ENCODE measurements at places on chromosomes 2 and 18.

GRCh38 chr2:222424276-222424728, at the start of gene SGPP2:
Gene SGPP2 (plus strand): TSS chr2:222424543. CDS start chr2:222424603, 60 bp downstream.
- peak; percentile 34 for DNase-seq

DNA sequence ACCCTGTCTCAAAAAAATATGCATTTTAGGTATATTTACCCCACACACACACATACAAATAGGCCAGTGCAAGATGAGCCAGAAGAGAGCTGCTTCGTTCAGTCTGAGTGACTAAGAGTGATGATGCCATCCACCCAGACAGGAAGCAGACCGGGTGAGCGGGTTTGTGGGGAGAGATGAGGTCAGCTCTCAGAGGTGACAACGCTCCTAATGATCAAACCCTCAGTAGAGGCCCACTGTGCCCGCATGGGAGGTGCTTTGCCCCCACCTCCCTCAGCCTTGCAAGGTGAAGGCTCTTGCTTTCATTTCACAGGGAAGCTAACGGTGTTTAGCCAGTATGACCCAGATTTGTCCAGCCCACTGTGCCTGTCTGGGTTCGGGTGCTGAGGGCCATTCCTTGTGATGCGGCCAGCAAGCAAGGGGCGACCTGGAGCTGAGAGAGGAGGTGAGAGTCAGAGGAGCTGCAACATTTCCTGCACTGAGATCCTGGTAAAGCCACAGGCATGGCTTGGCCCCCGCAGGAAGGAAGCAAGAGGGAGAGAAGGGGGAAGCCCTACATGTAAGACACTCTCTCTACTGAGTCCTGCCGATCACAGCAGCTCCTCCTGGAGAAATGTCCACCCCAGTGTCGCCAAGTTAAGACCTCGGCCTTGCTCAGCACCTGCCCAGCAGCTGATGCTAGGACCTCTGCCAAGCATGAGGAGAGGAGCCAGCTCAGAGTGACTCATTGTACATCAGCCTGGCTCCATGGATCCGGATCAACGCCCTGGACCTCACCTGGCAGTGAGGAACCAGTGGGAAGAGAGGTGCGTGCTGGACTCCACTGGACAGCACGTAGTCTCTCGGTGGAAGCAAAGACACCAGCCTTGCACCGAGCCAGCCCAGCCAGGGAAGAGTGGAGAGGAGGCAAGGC, 37.0 kb downstream of the NIFK start:
- peak; percentile 68 for DNase-seq

DNA sequence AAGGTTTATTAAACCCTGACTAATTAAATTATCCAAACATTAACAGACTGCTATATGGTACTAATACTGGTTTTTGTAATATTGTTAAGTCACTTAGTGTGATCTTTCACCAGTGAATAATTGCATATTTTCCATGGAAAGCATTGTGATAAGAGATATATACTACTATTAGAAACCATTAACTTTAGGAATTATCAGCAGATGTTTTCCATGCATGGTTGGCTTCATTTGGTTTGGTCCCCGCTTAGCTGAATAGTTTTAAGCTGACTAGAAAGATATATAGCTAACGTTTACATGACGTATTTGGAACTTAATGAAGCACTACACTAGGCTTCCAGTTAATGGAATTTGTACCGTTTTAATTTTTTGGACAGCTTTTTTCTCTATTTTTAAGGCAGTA, 37.9 kb downstream of the LCLAT1 start:
- DNase-seq: no peak

DNA sequence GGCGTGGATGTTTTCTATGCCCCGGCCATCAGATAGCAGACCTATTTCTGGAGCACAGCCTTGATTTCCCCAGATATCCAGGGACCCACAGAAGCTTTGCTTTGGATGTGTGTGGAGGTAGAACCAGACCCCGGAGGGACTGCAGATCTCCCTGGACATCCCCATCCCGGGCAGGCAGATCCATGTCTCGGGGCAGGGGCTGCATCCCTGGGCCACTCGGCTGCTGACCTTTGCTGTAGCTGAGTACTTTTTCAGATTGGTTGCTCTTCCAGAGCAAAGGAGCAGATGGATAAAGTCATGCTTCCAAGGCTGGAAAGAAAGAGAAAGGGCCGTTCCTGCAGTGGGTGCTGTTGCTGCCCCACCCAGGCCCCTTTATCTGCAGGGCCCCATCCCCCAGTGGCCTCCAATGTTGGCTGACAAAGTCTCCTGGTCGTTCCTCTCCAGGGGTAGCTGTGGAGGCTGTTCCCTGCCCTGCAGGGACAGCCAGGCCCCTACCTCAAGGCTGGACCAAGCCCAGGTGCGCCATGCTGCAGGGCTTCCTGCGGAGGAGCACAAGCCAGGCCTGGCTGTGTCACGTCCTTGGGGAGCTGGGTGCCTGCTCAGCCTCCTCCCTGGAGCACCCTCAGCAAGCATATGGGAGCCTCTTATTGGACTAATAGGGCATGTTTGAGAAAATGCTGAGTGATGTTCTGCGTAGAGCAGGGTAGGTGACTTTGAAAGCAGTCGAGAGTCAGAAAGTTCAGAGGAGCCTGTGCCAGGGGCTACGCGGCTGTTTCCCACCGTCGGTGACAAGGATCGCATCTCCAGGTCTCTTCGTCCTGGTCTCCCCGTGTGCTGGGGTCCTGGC, 68.4 kb downstream of the TPO start:
- no peak for DNase-seq

- no peak for DNase-seq
Measured at GRCh38 chr2:30790879-30791278, 16.4 kb downstream of the CAPN13 start.

GRCh38 chr2:42464631-42465030, 29.2 kb downstream of the KCNG3 start:
- no peak for DNase-seq

GRCh38 chr2:174395969-174396630, 570 bp downstream of the SCRN3 start:
- peak; percentile 7 for DNase-seq

DNA sequence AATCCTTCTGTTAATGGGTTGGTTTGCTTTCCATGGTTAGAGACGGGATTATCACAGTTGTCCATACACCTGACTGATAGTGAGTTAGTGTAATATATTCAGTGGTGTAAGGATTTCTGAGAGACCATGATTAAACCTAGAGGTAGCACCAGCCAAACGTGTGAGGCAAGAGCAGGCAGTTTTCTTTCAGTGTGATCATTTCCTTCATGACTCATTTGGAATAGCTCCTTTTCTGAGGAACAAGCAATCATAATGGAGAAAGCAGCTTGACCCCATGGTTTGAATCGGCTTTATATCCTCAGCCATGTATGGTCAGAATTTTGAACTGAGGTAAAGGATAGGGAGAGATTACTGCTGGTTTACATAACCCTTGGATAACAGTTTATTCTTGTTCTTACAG, 2.9 kb downstream of the MXD1 start:
- DNase-seq: no peak

- DNase-seq: no peak
Measured at GRCh38 chr2:223477318-223477717, 124.8 kb downstream of the SCG2 start.

DNA sequence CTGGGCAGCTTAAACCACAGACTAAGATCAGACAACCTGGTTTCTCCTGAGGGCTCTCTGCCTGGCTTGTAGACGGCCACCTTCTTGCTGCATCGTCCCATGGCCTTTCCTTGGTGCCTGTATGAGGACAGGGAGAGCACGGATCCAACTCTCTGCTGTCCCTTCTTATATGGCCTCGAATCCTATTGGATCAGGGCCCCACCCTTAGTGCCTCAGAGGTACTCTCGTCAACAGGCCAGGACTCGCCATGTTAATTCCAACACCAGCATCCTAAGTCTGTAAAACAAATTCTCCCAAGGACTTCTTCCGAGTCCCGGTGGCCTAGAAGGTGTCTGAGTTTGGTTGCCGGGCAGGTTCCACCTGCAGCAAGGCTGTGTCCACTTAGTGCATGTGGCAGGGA, 40.2 kb downstream of the ATP6V1C2 start:
- no peak for DNase-seq

- DNase-seq: no peak
Measured at GRCh38 chr2:40418614-40419363, 33.1 kb downstream of the SLC8A1 start.

- DNase-seq: no peak
Measured at GRCh38 chr2:37644191-37644590, 27.3 kb downstream of the CDC42EP3 start.

DNA sequence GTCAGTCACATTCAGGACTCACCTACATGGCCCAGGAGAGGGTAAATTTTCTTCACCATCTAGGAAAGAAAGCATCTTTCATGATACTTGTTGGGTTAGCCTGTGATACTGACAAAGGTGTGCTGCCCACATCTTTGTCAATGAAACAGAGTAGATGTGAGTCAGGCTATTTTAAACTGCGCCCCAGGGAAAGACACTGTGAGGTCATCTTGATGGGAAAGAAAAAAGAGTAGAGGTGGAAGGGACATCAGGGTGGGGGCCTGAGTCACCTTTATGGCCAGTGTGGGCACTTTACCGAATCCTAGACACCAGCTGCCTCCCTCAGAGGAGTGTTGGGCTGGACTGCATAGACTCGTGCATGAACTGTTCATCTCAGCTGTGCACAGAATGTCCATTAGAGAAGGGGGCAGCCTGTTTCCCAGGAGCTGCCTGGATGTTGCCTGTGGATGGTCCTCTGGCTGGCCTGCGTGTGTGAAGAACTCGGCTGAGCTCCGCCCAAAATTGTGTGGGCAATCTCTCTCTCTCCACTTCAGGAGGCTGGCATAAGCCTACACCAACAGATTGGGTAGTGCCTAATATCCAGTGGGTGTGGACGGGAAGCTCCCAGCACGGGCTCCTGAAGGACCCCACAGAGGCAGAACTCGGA, 278.7 kb upstream of the PXDN start:
- no peak for DNase-seq

DNA sequence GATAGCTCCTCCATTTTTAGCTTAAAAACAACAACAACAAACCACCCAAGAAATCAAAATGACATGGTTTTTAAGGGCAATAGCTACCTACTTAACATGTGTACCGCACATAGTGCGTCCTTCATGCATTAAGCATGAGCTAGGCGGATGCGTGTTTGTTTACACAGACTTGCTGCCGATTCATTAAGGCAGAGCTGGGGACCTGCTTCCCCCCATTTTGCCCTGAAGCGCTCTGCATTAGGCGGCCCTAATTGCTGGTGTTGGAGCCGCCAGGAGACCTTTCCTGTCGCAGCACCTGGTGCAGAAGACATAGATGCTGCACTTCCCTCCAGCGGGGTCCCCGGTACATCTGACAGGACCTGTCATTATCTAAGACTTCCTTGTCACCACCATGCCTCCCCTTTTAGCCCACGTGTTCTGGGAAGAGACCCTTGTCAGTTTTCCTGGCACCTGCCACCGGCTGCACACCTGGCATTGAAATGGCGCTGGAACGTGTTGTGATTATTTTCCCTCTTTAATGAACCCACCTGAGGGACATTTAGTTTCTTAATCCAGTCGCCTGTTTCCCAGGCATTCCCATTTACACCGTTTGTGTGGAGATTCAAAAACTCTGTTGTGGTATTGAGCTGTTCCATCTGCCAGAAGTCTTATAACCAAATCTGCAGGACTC, 261.1 kb upstream of the RAB12 start:
- DNase-seq: no peak

DNA sequence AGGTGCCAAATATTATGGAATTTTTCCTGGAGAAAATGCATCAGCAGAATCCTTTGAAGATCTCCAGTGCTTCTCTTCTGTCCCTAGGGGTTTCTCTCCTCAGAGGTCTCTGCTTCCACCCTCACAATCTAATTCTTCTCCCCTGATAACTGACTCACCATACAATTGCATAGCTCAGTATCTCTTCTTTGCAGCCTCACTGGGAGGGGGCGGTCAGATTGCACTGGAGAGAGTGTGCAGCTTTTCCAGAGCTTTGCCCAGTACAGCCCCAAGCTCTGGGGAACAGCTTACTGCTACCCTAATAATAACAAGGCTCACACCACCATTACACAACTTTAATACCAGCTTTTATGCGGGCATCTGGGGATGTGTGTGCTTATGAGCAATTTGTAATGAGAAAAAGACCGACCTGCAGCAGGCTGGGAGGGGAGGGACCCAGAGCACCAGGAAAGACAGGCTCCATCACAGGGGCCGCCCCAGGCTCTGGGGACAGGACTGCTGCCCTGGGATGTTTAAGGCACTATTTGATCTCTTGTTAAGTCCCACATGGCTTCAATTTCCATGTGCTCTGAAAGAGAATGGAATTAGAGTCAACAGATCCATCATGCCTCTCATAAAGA, 276.6 kb upstream of the SIX2 start:
- DNase-seq: no peak

- no peak for DNase-seq
Measured at GRCh38 chr18:79615586-79615985, 64.0 kb upstream of the CTDP1 start.

DNA sequence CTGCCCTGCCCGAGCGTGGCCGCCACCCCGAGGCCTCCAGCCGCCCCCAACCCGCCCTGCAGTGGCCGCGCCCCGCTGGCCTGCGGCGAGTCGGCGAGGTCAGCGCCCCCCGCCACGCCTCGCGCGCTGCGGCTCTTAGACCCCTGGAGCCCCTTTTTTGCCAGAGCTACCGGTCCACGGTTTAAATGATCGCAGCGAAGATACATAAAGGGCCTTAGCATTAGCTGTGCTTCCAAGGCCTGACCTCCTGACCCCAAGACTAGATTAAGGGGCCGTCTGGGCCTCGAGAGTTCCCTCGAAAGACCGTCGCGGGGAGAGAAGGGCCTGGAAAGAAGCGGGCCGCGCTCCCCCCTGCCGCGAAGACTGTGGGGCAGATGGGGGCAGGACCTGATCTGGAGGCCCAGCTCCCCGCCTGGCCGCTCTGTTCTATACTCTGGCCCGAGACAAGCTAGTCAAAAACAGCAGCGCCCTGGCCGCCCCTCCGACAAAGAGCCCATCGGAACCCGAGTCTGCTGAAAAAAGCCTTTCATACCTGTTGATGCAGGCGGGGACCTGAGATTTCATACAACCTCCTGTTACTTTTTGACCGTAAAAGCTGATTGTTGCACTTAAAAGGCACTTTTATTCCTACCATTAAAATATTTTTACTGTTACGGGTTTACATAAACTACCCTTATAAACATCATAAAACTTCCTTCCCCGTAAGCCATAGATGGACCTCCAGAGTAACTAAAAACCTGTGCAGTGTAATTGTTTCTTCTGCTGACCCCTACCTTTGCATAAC, 68.7 kb upstream of the PSMD14 start:
- DNase-seq: no peak

DNA sequence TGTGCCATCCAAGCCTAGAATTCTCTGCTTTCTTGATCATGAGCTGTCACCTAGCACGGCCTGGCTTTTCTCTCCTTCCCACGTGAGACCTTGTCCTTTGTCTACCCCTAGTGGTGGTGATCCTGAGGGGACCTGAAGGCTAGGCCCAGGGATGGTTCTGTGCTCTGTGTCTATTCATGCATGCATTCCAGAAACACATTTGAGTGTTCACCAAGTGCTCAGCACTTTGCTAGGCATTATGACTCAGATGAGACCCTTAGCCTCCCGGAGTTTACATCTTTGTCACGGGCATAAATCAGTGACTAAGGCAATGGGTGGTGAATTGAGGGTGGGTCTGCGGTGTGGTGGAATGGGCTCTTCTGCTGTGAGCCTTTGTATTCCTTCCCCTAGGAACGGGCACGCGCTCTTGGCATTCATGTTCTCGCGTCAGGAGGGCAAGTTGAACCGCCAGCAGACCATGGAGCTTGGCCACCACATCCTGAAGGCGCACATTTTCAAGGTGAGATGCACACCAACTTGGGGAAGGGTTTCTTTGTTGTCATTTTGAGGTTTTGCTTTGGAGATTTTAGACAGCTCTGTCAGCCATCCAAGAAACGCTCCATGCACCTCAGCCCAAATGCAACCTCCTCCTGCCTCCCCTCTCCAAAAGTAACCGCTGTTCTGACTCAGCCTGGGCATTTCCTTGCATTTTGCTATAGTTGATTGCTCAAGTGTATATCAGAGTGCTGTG, 100.9 kb downstream of the WDSUB1 start:
- DNase-seq: no peak

GRCh38 chr18:3466045-3466444, 16.1 kb downstream of the TGIF1 start:
- no peak for DNase-seq

Measured in T follicular helper cell (primary cell).